ACHN (cell line): ENCODE measurements at places on chromosomes 12 and 14.

DNA sequence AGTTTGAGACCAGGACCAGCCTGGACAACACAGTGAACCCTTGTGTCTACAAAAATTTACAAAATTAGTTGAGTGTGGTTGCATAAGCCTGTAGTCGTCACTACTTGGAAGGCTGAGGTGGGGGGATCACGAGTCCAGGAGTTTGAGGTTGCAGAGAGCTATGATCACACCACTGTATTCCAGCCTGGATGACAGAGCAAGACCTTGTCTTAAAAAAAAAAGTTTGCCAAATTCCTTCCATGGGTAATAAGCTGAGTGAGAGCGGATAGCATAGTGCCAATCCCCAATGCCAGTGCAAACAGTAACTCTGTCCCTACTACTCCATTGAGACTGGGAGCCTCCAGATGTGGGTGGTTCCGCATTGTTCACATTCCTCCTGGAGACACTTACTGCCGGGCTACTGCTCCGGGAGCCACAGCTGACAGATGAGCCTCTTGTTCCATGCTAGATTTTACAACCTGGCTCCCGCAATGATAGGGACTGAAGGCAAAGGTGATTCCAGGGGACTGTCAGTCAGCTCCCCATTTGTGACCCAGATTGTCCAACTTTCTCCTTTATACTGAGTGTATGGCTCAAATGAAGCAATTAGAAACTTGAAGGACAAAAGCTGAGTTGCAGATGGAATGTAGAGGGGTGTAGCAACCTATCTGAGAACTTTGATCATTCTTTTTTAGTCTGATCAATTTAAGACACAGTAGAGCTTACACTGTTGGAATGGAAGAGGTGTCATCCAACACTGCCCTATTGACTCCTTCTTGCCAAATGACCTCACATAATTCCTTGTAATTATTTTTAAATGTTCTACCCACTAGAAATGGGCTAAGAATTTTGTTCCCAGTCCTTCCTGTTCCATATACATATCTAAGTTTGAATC, 13.4 kb upstream of the FRMD6 start:
- DNase-seq: peak; percentile 19

DNA sequence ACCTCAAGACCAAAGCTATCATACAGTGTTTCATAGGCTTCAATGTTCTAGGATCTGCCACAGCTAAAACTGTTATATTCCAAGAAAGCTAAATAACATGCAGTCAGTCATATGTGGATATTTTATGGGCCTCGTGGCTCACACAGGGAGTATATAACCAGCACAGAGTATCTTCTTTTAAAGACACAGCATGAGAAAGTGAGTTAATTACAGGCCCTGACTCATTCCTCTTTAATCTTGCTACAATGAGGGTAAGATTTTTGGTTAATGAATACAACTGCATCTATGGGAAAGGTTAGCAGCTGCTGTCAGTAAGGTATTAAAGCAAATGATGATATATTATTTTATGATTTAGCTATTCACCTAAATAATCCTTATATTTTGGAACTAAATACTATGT, 111.0 kb downstream of the TRAFD1 start:
- no peak for DNase-seq

- DNase-seq: peak; percentile 27
Observed at GRCh38 chr14:79564371-79564770, 646.9 kb downstream of the DIO2 start.

- DNase-seq: no peak
Observed at GRCh38 chr12:1638203-1638602, 9.2 kb downstream of the WNT5B start.

DNA sequence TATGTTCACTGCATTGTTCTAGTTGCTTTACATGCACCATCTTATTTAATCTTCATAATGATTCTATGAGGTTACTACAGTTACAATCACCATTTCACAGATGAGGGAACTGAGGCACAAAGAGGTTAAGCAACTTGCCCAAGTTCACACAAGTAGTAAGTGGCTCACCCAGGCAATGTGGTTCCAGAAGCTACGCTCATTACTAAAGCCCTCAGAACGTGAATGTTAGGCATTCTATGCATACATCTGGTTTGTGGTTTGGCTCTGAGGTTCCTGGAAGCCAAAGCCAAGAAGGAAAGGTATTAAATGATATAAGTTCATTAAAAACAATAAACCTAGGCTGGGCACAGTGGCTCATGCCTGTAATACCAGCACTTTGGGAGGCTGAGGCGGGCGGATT, 14.4 kb upstream of the VRTN start:
- DNase-seq: peak; percentile 40

- no peak for DNase-seq
Observed at GRCh38 chr12:93273834-93274564, 103.7 kb upstream of the NUDT4 start.

GRCh38 chr12:25056011-25056410, 107.1 kb upstream of the BCAT1 start:
- DNase-seq: no peak

DNA sequence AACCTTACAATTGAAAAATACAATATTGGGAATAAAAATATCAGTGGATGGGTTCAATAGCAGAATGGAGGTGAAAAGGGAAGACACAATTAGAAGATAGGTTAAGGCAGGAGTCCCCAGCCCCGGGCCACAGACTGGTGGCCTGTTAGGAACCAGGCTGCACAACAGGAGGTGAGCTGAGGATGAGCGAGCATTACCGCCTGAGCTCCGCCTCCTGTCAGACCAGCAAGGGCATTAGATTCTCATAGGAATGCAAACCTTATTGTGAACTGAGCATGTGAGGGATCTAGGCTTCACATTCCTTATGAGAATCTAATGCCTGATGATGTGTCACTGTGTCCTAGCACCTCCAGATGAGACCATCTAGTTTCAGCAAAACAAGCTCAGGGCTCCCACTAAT, 27.3 kb upstream of the ST8SIA1 start:
- DNase-seq: no peak

- no peak for DNase-seq
Observed at GRCh38 chr12:67998379-67998778, 9.1 kb downstream of the IFNG-AS1 start.

- DNase-seq: peak; percentile 70
Observed at GRCh38 chr14:80954687-80955299, 628 bp upstream of the TSHR start.

DNA sequence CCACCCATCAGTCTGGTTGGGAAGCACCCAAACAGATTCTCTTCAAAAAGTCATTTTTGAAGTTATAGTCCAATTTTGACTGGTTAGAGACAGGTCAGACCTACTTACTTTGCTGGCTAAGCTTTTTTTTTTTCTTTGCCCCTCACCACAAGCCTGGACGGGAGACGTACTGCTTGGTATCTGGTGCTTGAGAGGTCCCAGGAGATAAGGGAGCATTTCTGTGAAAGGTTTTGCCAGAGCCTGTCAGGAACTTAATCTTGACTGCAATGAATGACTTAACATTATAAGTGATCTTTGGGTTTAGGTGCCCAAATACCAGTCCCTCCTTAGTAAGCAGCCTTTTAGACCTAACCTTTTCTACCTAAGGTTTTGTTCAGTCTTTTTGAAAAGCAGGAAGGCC, 6.3 kb downstream of the MTHFD1 start:
- DNase-seq: no peak

DNA sequence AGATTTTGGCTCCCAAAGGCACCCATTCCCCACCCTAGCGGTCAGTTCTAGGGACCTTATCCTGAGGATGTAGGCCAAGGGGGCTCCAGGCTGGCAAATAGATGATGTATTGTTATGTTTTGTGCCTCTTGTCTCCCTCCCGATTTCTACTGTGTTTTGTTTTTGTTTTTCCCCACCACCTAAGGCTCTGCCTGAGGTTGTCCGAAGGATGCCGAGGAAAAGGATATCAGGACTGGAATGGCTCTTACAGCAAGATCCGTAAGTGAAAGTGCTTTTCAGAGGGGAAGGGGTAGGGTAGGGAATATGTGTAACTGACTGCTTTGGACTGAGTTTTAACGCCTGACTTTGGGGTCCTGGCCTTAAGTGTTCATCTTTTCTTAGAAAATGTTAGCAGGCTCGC, 6.6 kb downstream of the FOXG1 start:
- DNase-seq: peak; percentile 5

DNA sequence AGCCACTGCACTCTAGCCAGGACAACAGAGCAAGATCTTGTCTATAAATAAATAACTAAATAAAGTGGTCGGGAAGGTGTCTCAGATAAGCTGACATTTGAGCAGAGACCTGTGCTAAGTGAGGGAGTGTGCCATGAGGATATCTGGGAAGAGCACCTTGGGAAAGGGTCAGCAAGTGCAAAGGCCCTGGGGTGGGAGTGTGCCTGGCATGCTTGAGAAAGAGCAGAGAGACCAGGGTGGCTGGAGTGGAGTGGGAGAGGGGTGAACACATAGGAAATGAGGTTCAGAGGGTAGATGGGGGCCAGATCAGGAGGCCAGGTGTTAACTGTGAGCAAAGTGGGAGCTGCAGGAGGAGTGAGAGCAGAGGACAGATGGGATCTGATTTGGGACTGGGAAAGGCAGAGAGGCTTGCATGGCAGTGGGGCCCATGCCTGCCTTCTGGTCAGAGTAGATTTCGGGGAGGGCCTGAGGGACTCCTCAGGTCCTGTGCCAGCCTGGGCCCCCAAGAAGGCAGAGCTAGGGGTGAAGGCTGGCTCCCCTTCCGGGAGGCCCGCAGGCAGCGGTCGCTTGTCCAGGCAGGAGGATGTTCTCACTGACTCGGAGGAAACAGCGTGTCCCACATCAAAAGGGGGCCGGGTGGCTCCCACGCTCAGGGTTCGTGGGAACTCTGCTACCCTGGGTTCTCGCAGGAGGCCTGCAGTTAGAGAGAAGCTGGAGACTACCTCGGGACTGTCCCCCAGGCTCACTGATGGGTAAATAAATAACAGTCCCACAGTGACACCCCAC, 32.6 kb downstream of the DTX1 start:
- DNase-seq: no peak

DNA sequence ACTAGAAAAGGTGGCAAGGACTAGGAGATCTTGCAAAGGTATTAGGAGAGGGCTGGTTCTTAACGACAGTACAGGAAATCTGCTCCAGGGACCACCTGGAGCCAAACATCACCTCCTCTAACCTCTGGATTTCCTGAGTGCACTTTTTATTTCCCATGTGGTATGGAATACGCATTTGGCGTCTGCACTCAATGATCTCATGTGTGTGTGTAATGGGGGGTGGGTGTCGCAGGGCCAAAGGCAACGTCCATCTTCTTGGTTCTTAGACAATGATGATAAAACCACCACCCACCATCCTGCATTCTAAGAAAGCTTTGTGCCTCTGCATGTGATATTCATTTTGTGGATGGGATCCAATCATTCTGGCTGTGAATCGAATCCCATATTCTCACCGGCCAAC, 68.8 kb downstream of the CLMN start:
- no peak for DNase-seq
